ENCODE measurements at places on chromosomes 5 and 9. TPM values are rescaled to one million over a fixed set of nuclear protein-coding genes. Genes with fewer than 3 reads are reported as not detected.

DNA sequence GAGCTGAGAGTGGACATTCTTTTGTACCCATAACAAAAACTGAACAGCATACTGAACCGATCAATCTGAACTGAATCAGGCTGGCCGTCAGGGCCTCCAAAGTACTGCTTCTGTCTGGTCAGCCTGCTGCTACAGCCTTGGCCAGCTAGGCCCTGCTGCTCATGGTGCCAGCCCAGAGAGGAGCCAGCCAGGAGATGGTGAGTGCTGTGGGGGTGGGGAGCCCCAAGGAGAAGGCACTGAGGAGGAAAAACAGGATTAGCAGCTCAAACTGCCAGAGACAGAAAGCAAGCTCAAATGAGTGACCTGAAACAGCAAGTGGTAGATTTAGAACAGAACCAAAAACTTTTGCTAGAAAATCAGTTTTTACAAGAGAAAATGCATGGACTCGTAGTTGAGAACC is 23.9 kb downstream of the SRP19 start:
- H3K36me3 ChIP-seq = no peaks in the 10 kb centered on the region
- no peaks in the 10 kb centered on the region for H3K4me1 ChIP-seq
- DNase-seq = no peak
- no peak overlapping the region for H3K27ac ChIP-seq

DNA sequence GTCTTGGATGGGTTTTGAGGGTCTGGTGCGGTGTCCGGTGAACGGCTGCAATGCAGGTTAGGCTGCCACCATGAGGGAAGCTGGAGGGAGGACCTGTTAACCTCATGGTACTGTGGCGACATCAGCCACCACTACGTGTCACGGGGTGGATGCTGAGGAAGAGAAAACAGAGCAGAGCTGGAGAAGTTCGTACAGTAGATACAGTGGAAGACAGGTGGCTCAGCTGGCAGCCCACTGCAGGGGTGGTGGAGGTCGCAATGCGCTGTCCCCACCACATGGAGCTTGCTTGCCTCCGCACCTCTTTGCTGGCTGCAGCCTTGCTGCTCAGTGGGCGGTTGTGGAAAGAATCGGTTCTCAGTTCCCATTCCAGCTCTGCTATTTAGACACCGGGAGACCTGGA is 2.8 kb downstream of the DCANP1 start:
- no peaks in the 10 kb centered on the region for H3K27me3 ChIP-seq
- H3K36me3 ChIP-seq = no peaks in the 10 kb centered on the region
- no peak overlapping the region for H3K4me3 ChIP-seq
- H3K4me1 ChIP-seq = no peaks in the 10 kb centered on the region

DNA sequence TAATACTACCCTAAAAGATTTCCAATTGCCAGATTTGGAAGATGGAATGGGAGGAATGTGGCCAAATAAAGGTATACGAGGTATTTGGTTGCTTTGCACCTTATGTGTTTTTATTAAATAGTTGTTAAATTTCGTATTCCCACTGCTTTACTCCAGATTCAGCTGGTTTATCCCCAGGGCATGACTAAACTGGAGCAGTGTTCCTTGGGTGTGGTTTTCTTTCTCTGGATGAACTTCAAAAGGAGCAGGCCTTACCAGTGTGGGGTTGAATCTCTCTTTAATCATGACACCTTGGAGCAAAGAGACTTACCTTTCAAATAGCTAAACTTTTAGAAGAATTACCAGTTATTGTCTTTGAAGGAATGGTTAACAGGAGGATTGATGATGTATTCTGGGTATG is 121.7 kb upstream of the BNC2 start:
- no peak overlapping the region for H3K27ac ChIP-seq
- H3K4me1 ChIP-seq = no peaks in the 10 kb centered on the region
- H3K36me3 ChIP-seq = no peaks in the 10 kb centered on the region
- DNase-seq = no peak
- H3K4me3 ChIP-seq = no peak overlapping the region

GRCh38 chr5:90434116-90434714 is 24.7 kb upstream of the CETN3 start:
- no peaks in the 10 kb centered on the region for H3K4me1 ChIP-seq
- H3K27ac ChIP-seq = no peak overlapping the region
- no peak overlapping the region for H3K4me3 ChIP-seq
- no peaks in the 10 kb centered on the region for H3K36me3 ChIP-seq

DNA sequence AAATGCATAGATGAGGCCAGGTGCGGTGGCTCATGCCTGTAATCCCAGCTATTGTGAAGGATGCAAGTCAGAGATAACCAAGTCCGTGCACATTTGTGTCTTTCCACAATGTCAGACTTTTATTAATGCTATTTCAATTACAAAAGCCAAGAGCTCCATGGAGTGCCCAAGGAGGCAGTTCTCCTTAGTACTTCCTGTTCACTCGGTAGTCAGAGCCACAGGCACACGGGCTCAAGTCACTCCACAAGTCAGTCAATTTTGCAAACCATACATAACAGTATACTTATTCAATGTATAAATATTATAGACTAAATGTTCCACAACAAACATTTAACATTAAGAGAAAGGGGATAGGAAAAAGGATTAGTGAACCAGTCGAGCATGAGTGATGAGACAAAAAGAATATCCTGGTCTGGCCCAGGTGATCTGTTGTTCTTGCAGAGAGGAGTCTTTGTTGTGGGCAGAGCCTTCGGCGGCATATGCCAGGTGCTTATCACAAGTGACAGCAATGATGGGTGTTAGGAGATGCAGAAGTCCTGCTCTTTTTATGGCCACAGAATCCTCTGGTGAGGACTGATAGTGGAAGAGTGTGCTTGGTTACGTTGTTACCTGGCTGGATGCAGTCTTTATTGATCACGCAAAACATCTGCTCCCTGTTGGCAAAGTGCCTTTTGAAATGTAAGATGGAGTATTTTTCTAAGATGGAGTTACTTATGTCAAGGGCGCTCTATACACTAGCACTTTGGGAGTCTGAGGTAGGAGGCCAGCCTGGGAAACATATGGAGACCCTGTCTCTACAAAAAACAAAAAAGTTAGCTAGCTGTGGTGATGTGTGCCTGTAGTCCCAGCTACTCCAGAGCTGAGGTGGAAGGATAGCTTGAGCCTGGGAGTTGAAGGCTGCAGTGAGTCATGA is 167.0 kb upstream of the FBXL17 start:
- H3K36me3 ChIP-seq = no peaks in the 10 kb centered on the region
- no peaks in the 10 kb centered on the region for H3K27me3 ChIP-seq
- H3K27ac ChIP-seq = no peak overlapping the region

GRCh38 chr9:95478335-95478734 is 38.4 kb downstream of the PTCH1 start:
- H3K4me3 ChIP-seq = no peak overlapping the region
- H3K4me1 ChIP-seq = peaks cover 4% of the 10 kb centered on the region
- peaks cover 25% of the 10 kb centered on the region for H3K36me3 ChIP-seq
- H3K27ac ChIP-seq = no peak overlapping the region

GRCh38 chr5:117054141-117054540 is 479.5 kb upstream of the SEMA6A start:
- no peaks in the 10 kb centered on the region for H3K27me3 ChIP-seq
- no peaks in the 10 kb centered on the region for H3K4me1 ChIP-seq
- no peak for DNase-seq
- H3K27ac ChIP-seq = no peak overlapping the region
- no peaks in the 10 kb centered on the region for H3K36me3 ChIP-seq

- H3K4me3 ChIP-seq = no peak overlapping the region
- no peak overlapping the region for H3K27ac ChIP-seq
- no peaks in the 10 kb centered on the region for H3K36me3 ChIP-seq
- H3K27me3 ChIP-seq = no peaks in the 10 kb centered on the region
- no peak for DNase-seq
- H3K4me1 ChIP-seq = no peaks in the 10 kb centered on the region
Measured at GRCh38 chr5:169253071-169253470, 47.9 kb downstream of the SLIT3 start.

GRCh38 chr5:141785711-141786110 is 92.5 kb downstream of the PCDH1 start:
- H3K27ac ChIP-seq = no peak overlapping the region
- DNase-seq = no peak
- H3K4me3 ChIP-seq = no peak overlapping the region
- no peaks in the 10 kb centered on the region for H3K4me1 ChIP-seq

- DNase-seq = peak; percentile 93
- peaks cover 37% of the 10 kb centered on the region for H3K27me3 ChIP-seq
- peaks cover 37% of the 10 kb centered on the region for H3K4me1 ChIP-seq
- no peak overlapping the region for H3K4me3 ChIP-seq
- peak overlapping the region; percentile 99 for H3K27ac ChIP-seq
Measured at GRCh38 chr9:137236238-137236935, 4.7 kb upstream of the TUBB4B start.

GRCh38 chr9:90975781-90976538 is 174.3 kb downstream of the SYK start:
- H3K27ac ChIP-seq = no peak overlapping the region
- no peaks in the 10 kb centered on the region for H3K36me3 ChIP-seq
- no peak for DNase-seq
- no peaks in the 10 kb centered on the region for H3K27me3 ChIP-seq
- H3K4me3 ChIP-seq = no peak overlapping the region

GRCh38 chr5:179255527-179256327 is 89.5 kb downstream of the ADAMTS2 start:
- peak; percentile 5 for DNase-seq
- H3K27me3 ChIP-seq = no peaks in the 10 kb centered on the region
- no peak overlapping the region for H3K27ac ChIP-seq
- H3K4me1 ChIP-seq = no peaks in the 10 kb centered on the region
- no peaks in the 10 kb centered on the region for H3K36me3 ChIP-seq

- no peaks in the 10 kb centered on the region for H3K27me3 ChIP-seq
- peaks cover 9% of the 10 kb centered on the region for H3K4me1 ChIP-seq
- no peak overlapping the region for H3K27ac ChIP-seq
- no peak for DNase-seq
- no peak overlapping the region for H3K4me3 ChIP-seq
Measured at GRCh38 chr9:131348631-131349521, 45.0 kb upstream of the PRRC2B start.

GRCh38 chr5:4868140-4868735 is 271.9 kb upstream of the ADAMTS16 start:
- no peaks in the 10 kb centered on the region for H3K36me3 ChIP-seq
- H3K27me3 ChIP-seq = no peaks in the 10 kb centered on the region
- no peak overlapping the region for H3K4me3 ChIP-seq
- no peaks in the 10 kb centered on the region for H3K4me1 ChIP-seq
- peak; percentile 38 for DNase-seq
- no peak overlapping the region for H3K27ac ChIP-seq

DNA sequence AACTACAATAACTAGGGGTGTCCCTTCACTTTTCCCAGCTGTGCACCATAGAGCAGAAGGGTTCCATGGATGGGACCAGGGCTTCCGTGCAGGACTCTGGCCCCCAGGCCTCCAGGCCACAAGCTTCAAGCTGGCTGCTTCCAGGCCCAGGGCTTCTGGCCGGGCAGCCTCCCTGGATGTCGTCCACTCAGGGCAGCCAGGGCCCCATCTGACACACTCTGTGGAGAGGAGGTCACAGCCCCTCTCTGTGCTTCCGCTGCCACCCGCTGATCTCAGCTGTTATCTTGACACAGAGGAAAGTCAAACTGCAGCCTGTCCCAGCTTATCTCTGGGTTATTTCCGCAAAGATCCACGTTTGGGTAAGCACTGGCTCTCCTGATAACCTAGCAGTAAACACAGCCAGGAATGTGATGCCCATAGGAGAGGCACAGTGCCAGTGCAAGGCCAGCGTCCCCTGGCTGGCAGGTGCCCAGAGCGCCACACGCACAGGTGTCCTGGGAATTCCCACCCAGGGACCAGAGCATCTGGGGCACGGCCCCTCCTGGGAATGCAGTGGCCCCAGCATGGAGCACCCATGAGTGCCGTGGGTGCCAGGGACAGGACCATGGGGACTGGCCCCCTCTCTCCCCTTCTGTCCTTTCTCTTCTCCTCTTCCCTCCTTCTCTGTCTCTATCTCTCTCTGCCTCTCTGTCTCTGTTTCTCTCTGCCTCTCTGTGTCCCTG is 15.6 kb upstream of the SLC6A19 start:
- peaks cover 30% of the 10 kb centered on the region for H3K27me3 ChIP-seq
- H3K4me3 ChIP-seq = no peak overlapping the region
- DNase-seq = peak; percentile 27
- H3K4me1 ChIP-seq = peaks cover 23% of the 10 kb centered on the region
- no peaks in the 10 kb centered on the region for H3K36me3 ChIP-seq

- no peaks in the 10 kb centered on the region for H3K4me1 ChIP-seq
- DNase-seq = no peak
- no peaks in the 10 kb centered on the region for H3K27me3 ChIP-seq
- no peak overlapping the region for H3K4me3 ChIP-seq
Measured at GRCh38 chr5:157193699-157194424, 13.2 kb downstream of the ITK start.

DNA sequence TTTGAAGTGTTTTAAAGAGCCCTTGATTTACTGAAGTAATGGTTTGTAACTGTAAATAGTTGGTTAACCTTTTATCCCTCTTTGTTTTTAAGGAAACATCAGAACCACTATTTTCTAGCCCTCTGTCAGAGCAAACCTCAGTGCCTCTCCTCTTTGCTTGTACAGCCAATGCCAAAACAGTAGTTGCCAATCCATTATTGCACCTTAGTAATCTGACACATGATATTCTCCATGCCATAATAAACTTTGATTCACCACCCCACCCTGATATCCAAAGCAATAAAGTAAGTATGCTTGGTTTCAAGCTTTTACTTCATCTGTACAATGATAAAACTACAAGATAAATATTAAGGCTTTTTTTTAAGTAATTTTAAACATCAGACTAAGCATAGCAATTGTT is 100.8 kb downstream of the DMXL1 start:
- H3K27me3 ChIP-seq = no peaks in the 10 kb centered on the region
- no peaks in the 10 kb centered on the region for H3K36me3 ChIP-seq
- H3K4me3 ChIP-seq = no peak overlapping the region
- DNase-seq = no peak
- peaks cover 5% of the 10 kb centered on the region for H3K4me1 ChIP-seq

The PRR16 gene
- total RNA-seq = 2.7 TPM

The ADAMTS12 gene
- 0.60 TPM for total RNA-seq

The ZNF484 gene
- 1.2 TPM for total RNA-seq

The SLC6A3 gene
- not detected for total RNA-seq

The CNTNAP3 gene
- 1.6 TPM for total RNA-seq

The LCNL1 gene
- not detected for total RNA-seq

The SHB gene
- total RNA-seq = 33.7 TPM

The CCT5 gene
- 29.1 TPM for total RNA-seq

The EIF4E1B gene
- total RNA-seq = not detected
